ENCODE measurements at places on chromosomes 5 and 9. TPM values are rescaled to one million over a fixed set of nuclear protein-coding genes. Genes with fewer than 3 reads are reported as not detected.

The TOR4A gene
- 0.73 TPM for total RNA-seq

The GNA14 gene
- 0.17 TPM for total RNA-seq

The HRCT1 gene
- 1.6 TPM for total RNA-seq

The RLN1 gene
- total RNA-seq, result not detected

The TEX48 gene
- total RNA-seq, result not detected

The SYK gene
- total RNA-seq, result 12.4 TPM

The CER1 gene
- not detected for total RNA-seq

The MLLT3 gene
- total RNA-seq, result 8.0 TPM

The SPINK7 gene
- total RNA-seq, result not detected

The PCDHGA9 gene
- total RNA-seq, result 3.2 TPM

The TAF1L gene
- not detected for total RNA-seq

The S1PR3 gene
- 2.5 TPM for total RNA-seq

GRCh38 chr5:54491326-54491725 is 26.2 kb upstream of the SNX18 start:
- peak; percentile 5 for DNase-seq

DNA sequence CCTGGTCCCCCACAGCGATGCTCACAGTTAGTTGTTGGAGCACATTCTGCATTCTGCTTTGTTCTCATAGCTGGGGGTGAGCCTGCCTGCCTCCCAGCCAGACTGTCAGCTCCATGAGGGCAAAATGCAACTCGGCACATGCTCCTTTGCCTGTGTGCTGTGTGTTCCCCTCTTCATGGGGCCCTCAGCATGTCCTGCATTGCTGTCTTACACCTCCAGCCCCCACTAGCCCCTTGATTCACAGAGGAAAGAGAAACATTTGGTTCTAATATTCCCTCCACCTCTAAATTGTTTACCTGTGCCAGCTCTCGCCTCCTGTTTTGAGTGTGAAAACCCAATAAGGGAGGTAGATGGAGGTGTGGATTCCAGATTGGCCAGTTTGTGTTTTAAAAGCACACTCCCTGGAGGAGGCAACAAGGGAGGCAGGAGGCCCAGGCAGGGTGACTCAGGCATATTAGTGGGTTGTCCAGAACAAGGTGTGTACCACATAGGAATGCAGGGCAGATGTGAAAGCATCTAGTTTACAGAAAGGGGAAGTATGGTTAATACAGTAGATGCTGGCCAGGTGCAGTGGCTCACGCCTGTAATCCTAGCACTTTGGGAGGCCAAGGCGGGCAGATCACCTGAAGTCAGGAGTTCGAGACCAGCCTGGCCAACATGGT is 224.6 kb downstream of the AGTPBP1 start:
- peak; percentile 86 for DNase-seq

GRCh38 chr5:154916874-154917273 is 21.1 kb downstream of the GEMIN5 start:
- DNase-seq, result peak; percentile 37

GRCh38 chr9:18692268-18692667 is 218.3 kb downstream of the ADAMTSL1 start:
- DNase-seq, result no peak

GRCh38 chr5:97089149-97089801 is 53.1 kb downstream of the LIX1 start:
- DNase-seq, result no peak

- DNase-seq, result no peak
Observed at GRCh38 chr9:136740069-136740468, 2.7 kb downstream of the LCN10 start.

DNA sequence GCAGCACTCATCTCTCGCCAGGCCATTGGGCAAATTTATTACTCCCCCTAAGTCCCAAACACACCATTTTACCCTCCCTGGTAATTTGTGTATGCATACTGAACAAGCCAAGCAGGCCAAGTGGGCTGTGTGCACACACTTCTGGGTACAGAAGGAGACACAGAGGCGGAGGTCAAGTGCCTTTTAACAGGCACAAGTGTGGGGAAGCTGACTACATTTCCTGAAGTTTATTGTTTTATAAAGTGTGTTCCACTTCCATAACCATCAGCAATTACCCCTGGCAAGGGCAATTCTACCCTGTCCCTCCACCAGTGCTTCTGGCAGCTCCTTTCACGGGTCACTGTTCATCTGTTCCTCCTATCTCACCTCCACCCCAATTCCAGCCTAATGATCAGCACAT is 93.9 kb downstream of the SETX start:
- DNase-seq, result no peak

GRCh38 chr9:4386819-4387218 is 87.0 kb upstream of the GLIS3 start:
- DNase-seq, result no peak

DNA sequence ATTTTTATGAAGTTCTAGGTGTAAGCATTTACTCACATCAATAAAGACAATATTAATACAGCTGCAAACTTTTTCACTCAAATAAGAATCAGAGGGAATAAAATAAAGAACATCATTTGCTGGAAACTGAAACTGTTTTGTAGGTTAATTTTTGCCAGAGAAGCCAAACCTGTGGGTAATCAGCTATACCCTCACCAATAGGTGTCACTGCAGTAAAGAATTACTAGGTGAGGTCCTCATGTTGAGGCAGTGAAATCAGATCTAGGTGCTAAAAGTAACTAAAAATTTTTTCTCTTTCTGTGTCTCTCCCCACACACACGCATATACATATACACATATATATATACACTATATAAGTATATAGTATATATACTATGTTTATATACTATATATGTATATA is 1016.3 kb upstream of the SEMA6A start:
- no peak for DNase-seq

DNA sequence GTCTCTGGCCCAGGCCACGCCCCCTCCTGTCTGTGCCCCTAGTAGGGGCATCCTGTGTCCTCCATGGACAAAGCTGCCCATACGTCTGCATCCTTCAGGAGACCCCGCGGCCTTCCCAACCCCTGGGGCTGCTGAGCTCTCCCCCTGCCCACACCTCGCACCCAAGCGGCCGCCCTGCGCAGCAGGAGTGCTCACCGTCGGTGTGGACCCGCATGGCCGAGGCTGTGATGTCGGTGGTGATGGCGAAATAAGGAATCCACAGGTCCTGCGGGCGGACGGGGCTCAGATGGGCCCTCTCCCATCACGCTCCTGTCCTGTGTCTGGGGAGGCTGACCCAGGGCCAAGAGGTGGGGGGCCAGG is 4.8 kb upstream of the NSMF start:
- no peak for DNase-seq

DNA sequence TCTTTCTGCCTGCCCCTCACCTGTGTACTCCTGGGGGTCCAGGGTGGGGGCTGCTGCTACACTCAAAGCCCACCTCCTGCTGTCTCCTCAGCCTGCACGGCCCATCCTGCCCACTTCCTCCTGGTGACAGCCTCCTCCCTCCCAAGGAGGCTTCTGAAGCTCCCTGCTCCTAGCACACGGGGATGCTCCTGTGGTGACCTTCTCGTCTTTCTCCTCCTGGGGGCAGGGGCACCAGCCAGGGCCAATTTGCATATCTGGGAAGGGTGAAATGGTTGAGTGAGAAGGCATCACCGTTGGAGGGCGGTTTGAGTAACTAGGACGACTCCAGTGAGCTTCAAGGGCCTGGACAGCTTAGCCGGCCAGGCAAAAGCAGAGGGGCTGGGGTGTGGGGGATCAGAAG is 51.9 kb upstream of the COL5A1 start:
- no peak for DNase-seq

DNA sequence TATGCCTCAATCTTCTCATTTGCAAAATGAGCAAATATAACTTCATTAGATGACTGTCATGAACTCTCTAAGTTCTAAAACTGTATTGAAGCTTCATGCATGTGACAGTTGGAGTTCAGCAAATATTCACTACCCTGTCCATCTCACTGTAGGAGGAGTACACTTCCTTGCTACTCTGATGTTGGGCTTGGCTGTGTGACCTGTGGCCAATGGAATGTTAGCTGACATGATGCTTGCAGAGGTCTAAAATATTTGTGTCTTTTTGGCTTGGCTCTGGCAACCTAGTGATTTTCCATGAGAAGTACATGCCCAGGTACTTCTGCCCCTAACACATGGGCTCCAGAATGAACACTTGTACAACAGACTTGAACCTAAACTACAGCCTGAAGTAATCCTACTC is 203.1 kb upstream of the ANKH start:
- DNase-seq, result no peak

DNA sequence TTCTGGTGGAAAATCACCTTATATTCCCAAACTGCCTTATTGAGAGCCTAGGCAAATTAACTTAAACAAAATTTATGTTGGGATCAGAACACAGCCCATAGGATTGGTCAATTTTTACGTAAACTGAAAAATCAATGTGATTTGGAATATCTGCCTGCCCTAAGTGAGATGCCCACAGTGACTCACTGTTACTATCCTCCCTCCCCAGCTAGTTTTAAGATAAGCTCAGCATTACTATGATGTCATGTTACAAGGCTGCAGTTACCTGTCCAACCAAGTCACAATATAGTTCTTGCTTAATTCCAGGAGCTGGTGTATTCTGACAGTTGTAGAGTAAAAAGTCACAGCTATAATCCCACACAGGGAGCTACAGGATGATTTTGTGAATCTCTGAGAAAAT is 23.1 kb downstream of the SKP1 start:
- DNase-seq, result peak; percentile 54

GRCh38 chr5:137192293-137192743 is 306.8 kb downstream of the SPOCK1 start:
- DNase-seq, result peak; percentile 50

GRCh38 chr9:34240006-34240405 is 61.2 kb downstream of the UBAP1 start:
- DNase-seq, result no peak

- no peak for DNase-seq
Observed at GRCh38 chr5:171494452-171495121, 75.1 kb downstream of the FGF18 start.

GRCh38 chr9:125797930-125798329 is 50.8 kb downstream of the PBX3 start:
- DNase-seq, result no peak

- DNase-seq, result no peak
Observed at GRCh38 chr9:137031904-137032640, at the start of gene FUT7. Gene FUT7, minus strand, starts transcription at chr9:137032088. Its CDS starts 97 bp downstream, at chr9:137031991.

GRCh38 chr5:515273-515836 is 8.9 kb downstream of the SLC9A3 start:
- no peak for DNase-seq

GRCh38 chr5:83991566-83992224 is 271.0 kb upstream of the HAPLN1 start:
- peak; percentile 3 for DNase-seq

DNA sequence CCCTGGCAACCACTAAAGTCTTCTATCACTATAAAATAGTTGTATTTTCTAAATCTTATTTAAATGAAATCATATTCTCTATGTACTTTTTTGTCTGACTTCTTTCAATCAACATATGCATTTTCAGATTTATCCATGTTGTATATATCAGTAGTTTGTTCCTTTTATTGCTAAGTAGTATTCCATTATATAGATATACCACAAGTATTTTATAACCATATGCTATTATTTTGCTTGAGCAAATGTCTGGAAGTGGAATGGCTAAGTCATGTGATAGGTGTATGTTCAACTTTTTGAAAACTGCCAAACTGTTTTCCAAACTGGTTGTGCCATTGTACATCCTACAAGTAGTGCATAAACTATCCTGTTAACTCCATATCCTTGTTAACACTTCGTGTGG is 131.1 kb downstream of the CWC27 start:
- no peak for DNase-seq

DNA sequence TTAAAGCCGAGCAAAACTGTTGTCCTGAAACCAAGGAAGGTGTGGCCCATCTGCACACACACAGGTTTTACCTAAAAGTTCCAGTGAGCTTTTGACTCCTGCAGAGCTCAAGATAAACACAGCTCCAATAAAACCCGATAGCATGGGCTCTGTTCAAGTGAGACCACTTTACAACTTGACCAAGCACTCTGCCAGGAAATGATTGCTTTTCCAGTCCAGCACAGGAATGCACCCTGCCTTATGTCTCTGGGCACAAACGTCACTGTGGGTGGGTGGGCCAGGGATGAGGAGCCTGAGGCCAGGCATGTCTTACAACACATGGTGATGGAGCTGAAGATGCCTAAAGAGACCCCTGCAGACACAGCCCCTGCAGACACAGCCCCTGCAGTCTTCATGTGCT is 115.3 kb downstream of the ROR2 start:
- no peak for DNase-seq
